ENCODE measurements at places on chromosomes 2 and 18. TPM values are rescaled to one million over a fixed set of nuclear protein-coding genes. Genes with fewer than 3 reads are reported as not detected.

DNA sequence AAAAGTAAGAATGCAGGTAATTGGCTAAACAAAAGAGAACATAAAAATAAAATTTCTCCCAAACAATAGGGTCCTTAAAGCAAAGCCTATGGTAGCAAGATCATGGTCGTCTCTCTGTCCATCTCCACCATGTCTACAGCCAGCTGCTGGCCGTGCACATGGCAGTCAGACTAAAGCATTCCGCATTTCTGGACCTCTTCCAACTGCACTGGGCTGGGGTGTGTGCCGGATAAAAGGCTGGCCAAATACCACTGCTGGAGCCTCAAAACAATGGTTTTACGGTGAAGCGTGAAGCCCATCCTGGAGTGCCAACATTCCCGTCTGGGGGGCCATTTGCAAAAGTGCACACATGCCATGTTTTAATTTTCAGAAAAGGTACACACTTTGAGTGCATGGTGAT lies 74.8 kb upstream of the PIEZO2 start:
- peaks cover 2% of the 10 kb centered on the region for H3K4me1 ChIP-seq
- DNase-seq, result no peak
- H3K4me3 ChIP-seq, result no peak overlapping the region
- H3K27ac ChIP-seq, result no peak overlapping the region
- no peaks in the 10 kb centered on the region for H3K36me3 ChIP-seq

GRCh38 chr18:26335571-26336487 lies 109.6 kb downstream of the TAF4B start:
- no peak overlapping the region for H3K27ac ChIP-seq
- no peaks in the 10 kb centered on the region for H3K4me1 ChIP-seq
- H3K36me3 ChIP-seq, result no peaks in the 10 kb centered on the region
- H3K27me3 ChIP-seq, result no peaks in the 10 kb centered on the region

Gene ARHGEF4
- 18.1 TPM for total RNA-seq

- H3K36me3 ChIP-seq, result no peaks in the 10 kb centered on the region
- H3K4me1 ChIP-seq, result peaks cover 15% of the 10 kb centered on the region
- DNase-seq, result no peak
- no peak overlapping the region for H3K4me3 ChIP-seq
- H3K27me3 ChIP-seq, result no peaks in the 10 kb centered on the region
These were observed 24.9 kb upstream of the RHOB start for GRCh38 chr2:20421988-20422370.

Gene MFSD2B
- 0.55 TPM for total RNA-seq

- no peak for DNase-seq
- no peak overlapping the region for H3K4me3 ChIP-seq
- no peak overlapping the region for H3K27ac ChIP-seq
- H3K4me1 ChIP-seq, result peaks cover 34% of the 10 kb centered on the region
- no peaks in the 10 kb centered on the region for H3K36me3 ChIP-seq
- no peaks in the 10 kb centered on the region for H3K27me3 ChIP-seq
These were observed 994.1 kb upstream of the ACVR2A start for GRCh38 chr2:146850746-146851145.

Gene FBXO48
- 1.3 TPM for total RNA-seq

Gene RSAD2
- total RNA-seq, result not detected

GRCh38 chr2:42224422-42225067 lies 55.4 kb downstream of the EML4 start:
- H3K4me1 ChIP-seq, result peaks cover 20% of the 10 kb centered on the region
- H3K36me3 ChIP-seq, result no peaks in the 10 kb centered on the region
- H3K4me3 ChIP-seq, result no peak overlapping the region
- no peaks in the 10 kb centered on the region for H3K27me3 ChIP-seq
- no peak overlapping the region for H3K27ac ChIP-seq
- DNase-seq, result no peak
